ENCODE measurements at places on chromosomes 11 and 22.

DNA sequence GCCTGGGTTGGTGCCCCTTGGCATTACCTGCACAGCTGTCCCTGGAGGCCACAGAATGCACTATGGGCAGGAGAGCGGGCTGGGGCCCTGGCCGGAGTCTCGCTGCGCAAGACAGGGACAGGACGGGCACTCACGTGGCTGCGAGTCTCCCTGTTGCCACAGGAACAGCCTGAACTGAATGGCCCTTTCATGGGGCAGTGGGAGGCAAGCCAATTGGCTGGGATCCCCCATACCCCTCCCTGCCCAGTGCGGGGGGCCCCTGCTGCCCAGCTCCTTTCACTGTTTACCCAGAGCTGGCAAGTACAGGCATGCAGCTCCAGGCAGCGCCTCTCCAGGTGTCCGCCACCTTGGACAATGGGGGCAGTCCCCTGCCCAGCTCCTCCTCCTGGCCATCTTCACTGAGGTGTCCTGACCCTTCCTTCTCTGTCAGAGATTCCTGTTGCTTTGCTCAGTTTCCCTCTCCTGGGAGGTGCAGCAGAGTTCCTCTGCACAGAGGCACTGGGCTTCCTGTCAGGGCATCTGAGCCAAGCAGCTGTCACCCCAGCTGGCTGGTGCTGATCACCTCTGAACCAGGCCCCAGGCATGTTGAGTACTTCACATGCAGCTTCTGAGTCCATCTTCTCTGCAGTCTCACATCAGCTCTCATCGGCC lies 5.2 kb downstream of the USP2 start:
- DNase-seq = no peak

- DNase-seq = no peak
Observed at GRCh38 chr22:23225724-23226496, 45.6 kb downstream of the BCR start.

DNA sequence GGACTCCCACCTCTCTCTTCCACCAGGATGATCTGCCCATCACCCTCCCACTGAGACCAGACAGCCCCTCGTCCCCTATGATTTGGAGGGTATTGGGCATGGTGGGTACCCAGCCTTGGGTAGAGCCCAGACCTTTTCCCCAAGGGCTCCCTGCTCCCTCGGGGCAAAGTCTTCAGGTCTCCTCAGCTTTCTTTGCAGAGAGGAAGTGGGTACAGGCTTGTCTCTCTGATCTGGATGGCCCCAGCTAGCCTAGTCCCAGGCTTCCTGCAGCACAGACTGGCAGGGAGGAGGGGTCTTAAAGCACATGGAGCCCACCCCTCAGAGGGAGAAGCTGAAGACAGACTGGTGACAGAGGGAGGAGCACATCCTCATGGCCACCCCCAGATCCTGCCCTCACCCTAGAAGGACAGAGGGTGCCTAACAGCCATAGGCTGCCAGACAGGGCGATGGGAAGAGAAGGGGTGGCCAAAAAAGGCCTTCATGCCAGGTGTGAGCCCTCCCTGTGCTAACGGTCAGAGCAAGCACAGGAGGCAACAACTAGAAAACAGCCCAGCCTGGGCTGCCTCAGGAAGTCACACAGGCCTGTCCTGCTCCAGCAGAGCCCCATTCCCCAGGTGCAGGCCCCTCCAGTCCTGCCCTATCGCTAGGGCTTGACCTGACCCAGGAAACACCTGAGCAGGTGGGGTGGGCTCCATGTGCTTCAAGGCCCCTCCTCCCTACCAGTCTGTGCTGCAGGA lies 30.4 kb downstream of the SLC22A12 start:
- no peak for DNase-seq

GRCh38 chr11:124890683-124891372 lies 6.8 kb downstream of the ROBO4 start:
- DNase-seq = no peak

DNA sequence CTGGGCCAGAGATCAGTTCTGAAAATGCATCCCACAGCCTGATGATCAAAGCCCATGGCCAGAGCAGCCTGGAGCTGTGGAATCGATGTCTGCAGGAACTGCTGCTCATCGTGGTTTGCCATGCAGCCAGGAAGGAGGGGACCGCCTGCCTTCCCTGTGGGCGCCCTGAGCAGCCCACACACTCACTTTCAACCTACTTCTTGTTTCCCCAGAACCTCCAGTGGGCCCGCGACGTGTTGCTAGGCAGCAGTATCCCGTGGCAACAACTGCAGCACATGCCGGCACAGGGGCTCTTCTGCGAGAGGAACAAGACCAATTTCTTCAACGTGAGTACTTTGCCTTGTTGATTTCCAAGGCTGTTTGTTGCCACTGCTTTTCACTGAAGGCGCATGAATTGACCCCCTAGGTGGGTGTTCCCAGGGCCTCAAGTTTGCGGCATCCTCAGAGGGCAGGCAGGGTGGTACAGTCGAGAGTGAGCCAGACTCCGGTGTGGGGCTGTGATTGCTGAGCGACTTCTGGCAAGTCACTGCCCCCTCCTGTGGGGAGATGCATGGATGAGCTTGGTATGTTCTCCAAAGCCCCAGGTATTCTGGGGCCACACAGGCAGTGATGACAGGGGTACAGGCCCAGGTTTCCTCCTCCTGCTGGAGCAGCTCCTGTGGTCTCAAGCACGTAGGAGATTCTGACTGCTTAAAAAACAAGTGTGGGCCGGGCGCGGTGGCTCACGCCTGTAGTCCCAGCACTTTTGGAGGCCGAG lies 47.0 kb upstream of the SUSD2 start:
- no peak for DNase-seq

All from natural killer cell treated with Interleukin-12 subunit alpha and Interleukin-12 subunit beta and Interleukin-15 and Interleukin-18, amount 100 ng/mL, for 72 hours (primary cell).